ENCODE measurements at places on chromosomes 6 and 20. TPM values are rescaled to one million over a fixed set of nuclear protein-coding genes. Genes with fewer than 3 reads are reported as not detected.

DNA sequence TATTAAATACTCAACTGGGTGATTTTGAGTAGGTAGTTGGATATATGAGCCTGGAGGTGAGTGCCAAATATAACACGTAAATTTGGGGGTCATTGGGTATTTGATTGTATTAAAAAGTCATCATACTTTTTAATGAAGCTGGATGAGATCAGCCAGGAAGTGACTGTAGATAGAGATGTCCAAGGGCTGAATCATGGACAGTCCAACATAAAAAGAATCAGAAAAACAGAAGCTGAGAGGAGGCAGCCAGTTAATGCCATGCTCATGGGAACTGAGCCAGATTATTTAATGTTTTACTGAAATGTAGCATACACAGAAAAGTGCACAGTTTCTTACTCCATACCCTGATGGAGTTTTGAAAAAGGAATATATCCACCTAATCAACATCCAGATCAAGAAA lies 435.5 kb upstream of the PLCB4 start:
- peak; percentile 54 for DNase-seq

Gene C20orf144
- total RNA-seq = under 0.01 TPM

Gene PPP1R14C
- 0.17 TPM for total RNA-seq

- peak; percentile 3 for DNase-seq
Observed at GRCh38 chr6:136952714-136953260, 30.7 kb downstream of the SLC35D3 start.

Gene PPP1R3G
- 3.3 TPM for total RNA-seq

GRCh38 chr6:128515550-128516513 lies 4.6 kb downstream of the PTPRK start:
- peak; percentile 71 for DNase-seq

Gene PRL
- not detected for total RNA-seq

DNA sequence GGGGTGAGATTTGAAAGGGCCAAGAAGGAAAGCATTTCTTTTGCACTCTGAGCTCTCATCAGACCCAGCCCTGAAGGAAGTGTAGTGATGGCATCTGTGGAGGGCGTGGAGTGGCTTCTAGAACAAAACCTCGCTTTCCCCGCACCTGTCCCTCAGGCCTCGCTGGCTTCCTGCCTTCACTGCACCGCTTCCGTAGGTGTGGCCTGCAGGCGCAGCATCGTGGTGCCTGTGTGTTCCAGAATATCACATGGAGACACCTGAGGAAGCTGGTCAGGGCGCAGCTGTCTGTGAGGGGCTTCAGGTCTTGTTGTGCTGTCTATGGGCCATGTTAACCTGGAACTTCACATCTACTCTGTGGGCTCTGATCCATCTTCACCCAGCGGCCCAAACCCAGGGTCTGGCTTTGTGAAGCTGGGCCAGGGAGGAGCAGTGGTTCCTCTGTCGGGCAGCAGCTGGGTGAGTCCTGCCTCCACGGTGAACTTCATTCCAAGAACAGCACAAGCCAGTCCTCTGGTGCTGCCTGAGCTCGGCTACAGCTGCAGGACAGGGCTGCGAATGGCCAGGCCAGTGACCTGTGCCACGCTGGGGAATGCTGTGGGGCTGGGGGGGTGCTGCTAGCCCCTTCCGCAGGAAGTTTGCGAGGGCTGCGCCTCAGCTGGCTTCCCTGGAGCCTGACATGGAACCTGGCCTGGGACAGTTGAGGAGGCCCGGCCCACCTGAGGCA lies 40.9 kb downstream of the DSTN start:
- peak; percentile 19 for DNase-seq

DNA sequence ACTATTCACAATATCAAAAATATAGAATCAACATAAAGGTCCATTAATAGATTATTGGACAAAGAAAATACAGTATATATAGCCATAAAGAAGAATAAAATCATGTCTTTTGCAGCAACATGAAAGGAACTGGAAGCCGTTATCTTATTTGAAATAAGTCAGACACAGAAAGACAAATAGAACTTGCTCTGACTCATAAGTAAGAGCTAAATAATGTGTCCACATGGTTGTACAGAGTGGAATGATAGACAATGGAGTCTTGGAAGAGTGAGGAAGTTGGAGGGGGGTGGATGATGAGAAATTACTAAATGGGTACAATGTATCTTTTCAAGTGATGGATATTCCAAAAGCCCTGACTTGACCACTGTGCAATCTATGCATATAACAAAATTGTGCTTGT lies 613.5 kb downstream of the PHF3 start:
- peak; percentile 39 for DNase-seq

Gene WFDC9
- not detected for total RNA-seq

DNA sequence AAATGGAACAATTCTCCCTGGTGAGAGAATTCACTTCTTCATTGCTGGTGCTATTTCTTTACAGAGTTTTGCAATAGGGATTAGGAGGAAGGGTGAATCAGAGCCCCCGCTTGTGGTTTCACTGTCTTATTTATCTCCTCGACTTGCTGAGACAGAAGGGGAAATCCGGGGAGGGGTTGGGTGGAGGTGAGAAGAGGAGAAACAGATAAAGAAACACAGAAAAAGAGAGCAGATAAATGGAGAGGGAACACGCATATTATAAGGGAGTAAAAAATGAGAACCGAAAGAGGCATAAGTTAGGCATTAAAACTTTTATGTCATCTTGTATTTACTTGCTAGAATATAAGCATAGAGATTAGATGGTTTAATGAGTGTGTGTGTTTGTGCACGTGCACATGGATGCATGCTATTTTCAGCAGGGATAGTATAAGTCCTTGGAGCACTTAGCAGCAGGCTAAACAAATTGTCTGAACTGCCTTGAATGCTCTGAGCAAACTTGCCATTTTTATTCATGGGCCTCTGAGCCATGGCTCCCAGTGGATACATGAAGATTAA lies 105.0 kb downstream of the OLIG3 start:
- no peak for DNase-seq

- no peak for DNase-seq
Observed at GRCh38 chr6:147999001-147999540, 343.6 kb upstream of the SASH1 start.

Gene FOXQ1
- 2.0 TPM for total RNA-seq

DNA sequence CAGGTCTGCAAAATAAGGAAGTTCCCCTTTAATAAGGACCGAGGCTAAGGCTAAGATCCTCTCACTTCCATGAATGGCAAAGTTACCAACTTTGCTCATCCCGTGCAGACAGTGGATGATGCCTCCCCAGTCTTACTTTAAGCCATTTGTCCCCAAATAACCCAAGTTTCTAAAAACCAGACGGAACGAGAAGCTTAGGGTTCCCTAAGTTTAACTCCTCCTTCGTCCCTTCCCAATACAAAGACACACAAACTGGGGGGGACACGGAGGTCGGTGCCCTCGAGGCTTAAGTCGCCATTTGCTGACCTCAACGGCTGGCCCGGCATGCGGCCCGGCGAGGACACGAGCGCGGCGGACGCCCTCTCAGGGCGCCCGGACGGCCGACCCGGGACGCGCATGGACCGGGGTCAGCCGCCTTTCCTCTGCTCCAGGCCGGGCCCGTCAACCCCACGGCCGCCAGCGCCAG lies 527 bp downstream of the FBXO30 start:
- peak; percentile 48 for DNase-seq

DNA sequence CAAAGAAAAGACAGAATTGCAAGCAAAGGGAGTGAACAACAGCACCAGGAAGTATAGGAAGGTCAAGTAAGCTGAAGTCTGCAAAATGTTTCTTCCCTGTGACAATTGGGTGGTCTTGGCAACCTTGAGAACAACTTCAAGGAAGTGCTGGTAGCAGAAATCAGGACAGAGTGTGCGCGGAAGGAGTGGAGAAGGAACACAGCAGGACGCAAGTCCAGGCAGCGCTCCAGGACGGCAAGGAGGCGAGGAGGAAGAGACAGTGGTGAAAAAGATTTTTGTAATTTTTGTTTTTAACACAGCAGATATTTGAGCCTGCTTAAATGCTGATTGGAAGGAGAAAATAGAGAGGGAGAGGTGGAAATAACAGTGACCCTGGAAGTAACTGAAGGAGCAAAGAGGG lies 141.7 kb downstream of the F13A1 start:
- no peak for DNase-seq

GRCh38 chr6:97717086-97717485 lies 434.1 kb upstream of the MMS22L start:
- DNase-seq = no peak

DNA sequence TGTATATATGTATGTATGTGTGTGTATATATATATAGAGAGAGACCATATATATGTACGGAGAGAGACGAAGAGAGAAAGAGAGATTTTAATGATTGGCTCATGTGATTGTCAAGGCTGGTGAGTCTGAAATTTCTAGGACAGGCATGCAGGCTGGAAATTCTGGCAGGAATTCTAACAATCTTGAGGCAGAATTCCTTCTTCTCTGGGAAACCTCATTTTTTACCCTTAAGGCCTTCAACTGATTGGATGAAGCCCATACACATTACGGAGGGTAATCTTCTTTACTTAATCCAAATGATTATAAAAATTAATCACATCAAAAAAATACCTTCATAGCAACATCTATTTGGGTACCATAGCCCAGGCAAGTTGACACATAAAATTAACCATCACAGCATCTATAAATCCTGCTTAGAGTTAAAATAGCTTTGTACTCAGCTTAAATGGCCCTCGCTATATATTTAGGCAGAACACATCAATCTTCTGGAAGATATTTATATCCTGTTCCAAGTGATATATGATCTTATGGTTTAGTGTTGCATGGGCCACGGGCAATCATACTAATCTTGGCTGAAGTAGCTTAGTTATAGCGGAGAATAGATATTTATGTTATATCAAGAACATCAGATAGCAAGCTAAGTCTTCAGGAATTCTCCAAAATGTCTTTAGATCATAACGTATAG lies 36.6 kb downstream of the ABRACL start:
- DNase-seq = peak; percentile 25

Gene TMC2
- total RNA-seq = under 0.01 TPM

DNA sequence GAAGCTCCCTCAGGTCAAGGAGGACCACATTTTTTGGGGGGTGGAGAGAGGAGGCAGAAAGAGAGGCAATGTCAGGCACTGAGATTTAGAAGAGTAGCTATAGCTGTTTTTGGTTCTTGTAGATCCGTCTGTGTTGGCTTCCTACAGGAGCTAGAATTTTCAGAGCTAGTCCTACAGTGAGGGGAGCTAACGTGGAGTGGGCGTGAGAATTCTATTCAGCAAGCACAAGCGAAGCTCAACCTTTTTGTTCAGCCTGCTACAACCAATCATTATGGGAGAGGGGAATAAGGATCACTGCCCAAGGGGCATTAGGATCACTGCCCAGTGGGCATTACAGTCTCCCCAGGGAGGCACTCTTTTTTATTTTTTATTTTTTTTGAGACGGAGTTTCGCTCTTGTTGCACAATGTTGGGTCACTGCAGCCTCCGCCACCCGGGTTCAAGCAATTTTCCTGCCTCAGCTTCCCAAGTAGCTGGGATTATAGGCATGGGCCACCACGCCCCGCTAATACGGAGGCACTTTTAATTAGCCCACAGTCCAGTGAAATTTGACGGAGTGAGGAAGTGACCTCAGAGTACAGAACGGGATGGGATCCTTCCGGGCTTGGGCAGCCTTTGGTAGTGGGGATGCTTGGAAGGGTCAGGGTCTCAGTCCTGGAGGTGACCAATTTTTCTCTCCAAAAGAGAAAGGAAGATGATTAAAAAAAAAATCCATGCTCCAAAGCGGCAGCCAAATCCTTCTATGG lies 1.1 kb upstream of the PANK2 start:
- peak; percentile 56 for DNase-seq

Gene NOL4L
- total RNA-seq = 1.5 TPM

Gene LY6G6D
- not detected for total RNA-seq

- peak; percentile 34 for DNase-seq
Observed at GRCh38 chr6:156557251-156557910, 219.8 kb upstream of the ARID1B start.

Gene PLA2G7
- under 0.01 TPM for total RNA-seq

DNA sequence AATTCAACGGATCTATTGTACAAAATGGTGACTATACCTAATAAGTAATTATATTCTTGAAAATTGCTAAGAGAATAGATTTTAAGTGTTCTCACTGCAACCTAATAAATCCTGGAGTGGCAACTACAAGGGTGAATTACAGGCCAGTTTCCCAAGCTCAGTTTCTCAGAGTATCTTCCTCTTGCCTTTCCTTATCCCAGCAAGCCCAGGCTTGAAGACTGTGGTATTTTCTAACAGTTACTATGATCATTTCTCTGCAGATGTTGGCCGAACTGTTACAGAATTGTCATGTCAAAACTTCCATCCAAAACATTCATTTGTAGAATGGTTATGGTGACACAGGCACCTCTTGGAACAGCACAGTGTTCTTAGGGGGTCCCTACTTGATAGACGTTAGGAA lies 138.1 kb upstream of the PTCHD4 start:
- no peak for DNase-seq

DNA sequence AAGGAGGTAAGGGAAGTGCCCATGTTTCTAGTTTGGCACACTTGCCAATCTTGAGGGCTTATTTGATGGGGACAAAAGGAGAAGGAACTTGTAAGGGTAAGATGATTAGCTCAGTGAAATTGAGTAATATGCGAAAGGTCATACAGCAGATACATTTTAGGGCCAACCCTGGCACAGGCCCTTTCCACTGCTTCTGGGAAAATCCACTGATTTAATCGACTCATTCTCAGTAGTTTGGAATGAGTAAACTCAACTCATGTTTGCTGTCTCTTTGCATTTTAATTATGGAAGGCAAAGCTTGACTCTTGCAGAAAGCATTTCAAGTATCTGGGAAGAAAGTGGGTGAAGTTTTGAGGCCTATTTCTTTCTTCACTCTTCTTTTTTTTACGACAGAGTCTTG lies 20.0 kb downstream of the PHF20 start:
- DNase-seq = peak; percentile 67

DNA sequence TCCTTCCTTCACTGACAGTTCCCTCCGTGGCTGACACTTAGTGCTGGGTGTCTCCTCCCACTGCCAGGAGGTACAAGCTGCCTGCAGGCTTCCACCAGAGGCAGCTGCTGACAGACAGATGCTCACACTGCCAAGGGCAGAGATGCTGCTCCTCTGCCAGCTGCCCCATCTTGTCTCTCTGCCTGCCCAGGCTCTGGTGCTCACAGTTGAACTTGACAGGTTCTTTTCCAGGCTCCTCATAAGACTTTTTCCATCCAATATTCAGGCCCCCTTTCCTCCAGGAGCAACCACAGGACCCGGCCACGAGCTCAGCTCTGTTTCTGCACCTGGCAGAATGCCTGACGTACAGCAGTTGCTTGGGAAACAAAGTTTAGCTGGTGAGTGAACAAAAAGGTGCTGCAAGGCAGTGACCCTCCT lies 79.8 kb downstream of the PSMB1 start:
- no peak for DNase-seq

Measured in fibroblast of lung (primary cell).